ENCODE measurements at places on chromosomes 5 and 9. TPM values are rescaled to one million over a fixed set of nuclear protein-coding genes. Genes with fewer than 3 reads are reported as not detected.

Gene MSX2
- total RNA-seq = 0.93 TPM

Gene COL15A1
- total RNA-seq = 3.2 TPM

GRCh38 chr9:105828596-105829213 is 134.4 kb downstream of the TMEM38B start:
- no peaks in the 10 kb centered on the region for H3K36me3 ChIP-seq
- no peaks in the 10 kb centered on the region for H3K27me3 ChIP-seq
- no peak for DNase-seq
- no peaks in the 10 kb centered on the region for H3K4me1 ChIP-seq

DNA sequence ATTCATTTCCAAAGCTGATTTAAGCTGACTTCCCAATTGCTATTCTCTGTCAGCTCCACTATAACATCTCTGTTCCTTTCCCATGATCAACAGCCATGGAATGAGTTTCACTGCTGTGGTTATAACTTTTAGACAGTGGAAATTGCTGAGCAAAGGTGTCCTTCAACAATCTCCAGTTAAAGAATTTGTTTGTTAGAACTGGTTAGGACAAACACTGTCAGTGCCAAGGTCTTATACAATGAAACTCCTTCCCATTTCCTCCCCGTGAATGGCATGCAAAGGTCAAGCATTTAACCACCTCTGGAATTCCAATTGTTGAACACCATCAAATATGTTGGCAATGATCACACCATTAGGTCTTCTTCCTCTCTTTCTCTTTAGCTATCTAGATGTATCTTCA is 45.7 kb upstream of the GHR start:
- DNase-seq = no peak
- H3K36me3 ChIP-seq = no peaks in the 10 kb centered on the region
- no peaks in the 10 kb centered on the region for H3K4me1 ChIP-seq
- H3K4me3 ChIP-seq = no peak overlapping the region

- no peaks in the 10 kb centered on the region for H3K36me3 ChIP-seq
- H3K27ac ChIP-seq = no peak overlapping the region
- H3K4me1 ChIP-seq = peaks cover 6% of the 10 kb centered on the region
Measured at GRCh38 chr5:2387634-2388325, 363.7 kb downstream of the IRX2 start.

DNA sequence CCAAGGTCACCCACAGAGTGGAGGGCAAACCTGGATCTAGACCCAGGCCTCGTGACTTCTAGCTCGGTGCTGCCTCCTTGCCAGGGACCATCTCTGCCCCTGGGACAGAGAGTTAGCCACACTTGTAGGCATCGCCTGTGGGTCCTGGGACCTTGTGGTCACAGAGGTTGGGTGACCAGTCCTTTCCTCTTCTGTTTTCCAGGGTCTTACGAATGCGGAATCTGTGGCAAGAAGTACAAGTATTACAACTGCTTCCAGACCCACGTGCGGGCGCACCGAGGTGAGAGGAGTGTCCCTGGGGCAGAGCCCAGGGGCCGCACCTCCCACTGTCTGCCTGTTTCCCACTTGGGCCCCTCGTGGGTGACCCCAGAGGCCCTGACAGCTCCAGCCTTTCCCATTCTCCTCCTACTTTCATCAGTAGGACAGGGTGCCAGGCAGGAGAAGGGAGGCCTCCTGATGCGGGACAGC is 76.3 kb downstream of the AMBP start:
- no peaks in the 10 kb centered on the region for H3K27me3 ChIP-seq
- H3K36me3 ChIP-seq = no peaks in the 10 kb centered on the region
- no peaks in the 10 kb centered on the region for H3K4me1 ChIP-seq
- DNase-seq = no peak

DNA sequence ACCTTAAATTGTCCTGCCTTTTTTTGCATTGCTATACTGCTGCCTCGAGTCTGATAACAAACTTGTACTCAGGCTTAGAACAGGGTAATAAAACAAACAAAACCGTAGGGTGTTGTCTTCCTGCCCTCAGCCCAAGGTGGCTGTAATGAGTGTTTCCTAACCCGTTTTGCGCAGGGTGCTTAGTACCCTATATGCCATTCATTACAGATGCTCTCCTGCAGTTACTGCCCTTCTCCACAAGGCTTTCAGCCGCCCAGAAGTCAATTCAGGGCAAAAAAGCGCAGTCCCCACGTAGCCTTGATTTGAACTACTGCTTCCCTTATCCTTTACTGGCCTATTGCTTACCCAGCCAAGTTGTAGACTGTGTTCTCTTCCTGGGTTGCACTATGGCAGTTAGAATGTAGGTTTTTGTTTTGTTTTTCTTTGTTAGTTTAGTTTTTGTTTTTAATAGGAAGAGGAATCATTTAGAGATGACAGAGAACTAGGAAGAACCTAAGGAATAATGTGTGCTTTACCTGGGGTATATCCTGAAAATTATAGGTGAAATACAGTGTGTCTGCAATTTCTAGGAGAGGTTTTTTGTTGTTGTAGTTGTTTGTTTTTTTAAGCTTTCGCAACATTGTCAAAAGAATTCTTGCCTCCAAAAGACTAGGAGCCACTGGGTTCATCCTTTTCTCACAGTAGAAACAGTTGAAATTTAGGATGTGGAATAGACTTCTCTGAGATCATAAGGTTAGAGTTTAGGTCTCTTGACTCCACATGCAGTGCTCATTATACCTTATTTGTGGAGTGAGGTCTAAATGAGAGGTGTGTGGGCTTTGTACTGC is 1.3 kb downstream of the HMGXB3 start:
- H3K36me3 ChIP-seq = peaks cover under 1% of the 10 kb centered on the region
- peak; percentile 75 for DNase-seq
- H3K27ac ChIP-seq = no peak overlapping the region
- H3K4me1 ChIP-seq = peaks cover 13% of the 10 kb centered on the region
- H3K4me3 ChIP-seq = peak overlapping the region; percentile 76

GRCh38 chr9:133090752-133091385 is 29.1 kb downstream of the CEL start:
- H3K27ac ChIP-seq = no peak overlapping the region
- H3K4me3 ChIP-seq = no peak overlapping the region
- no peak for DNase-seq
- peaks cover 1% of the 10 kb centered on the region for H3K36me3 ChIP-seq

DNA sequence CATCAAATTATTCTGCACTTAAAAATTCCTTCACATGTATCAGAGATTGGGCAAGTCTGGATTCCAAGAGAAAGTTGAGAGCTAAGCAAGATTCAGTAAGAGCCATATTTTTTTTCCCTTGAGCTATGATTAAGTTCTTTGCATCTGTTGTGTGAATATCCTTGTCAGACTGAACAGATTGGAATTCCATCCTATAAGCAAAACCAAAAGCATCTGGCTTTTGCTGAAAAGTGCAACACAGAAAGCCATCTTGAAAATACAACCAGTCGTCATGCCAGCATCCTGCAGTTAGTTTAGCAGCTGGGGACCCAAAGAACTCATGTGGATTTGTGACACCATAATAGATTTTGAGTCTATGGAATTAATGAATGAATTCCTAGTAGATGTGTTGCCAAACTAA is 316.9 kb downstream of the MTRR start:
- no peak overlapping the region for H3K27ac ChIP-seq
- H3K36me3 ChIP-seq = no peaks in the 10 kb centered on the region
- H3K27me3 ChIP-seq = no peaks in the 10 kb centered on the region

Gene PRSS3
- total RNA-seq = not detected

Gene PCDHGA2
- 0.71 TPM for total RNA-seq

- H3K27ac ChIP-seq = no peak overlapping the region
- peaks cover 10% of the 10 kb centered on the region for H3K36me3 ChIP-seq
- no peak overlapping the region for H3K4me3 ChIP-seq
- DNase-seq = no peak
Measured at GRCh38 chr9:123011878-123012528, 21.5 kb upstream of the GPR21 start.

GRCh38 chr5:72691751-72692150 is 124.7 kb upstream of the TNPO1 start:
- no peak overlapping the region for H3K4me3 ChIP-seq
- H3K36me3 ChIP-seq = no peaks in the 10 kb centered on the region
- no peak overlapping the region for H3K27ac ChIP-seq
- peaks cover 5% of the 10 kb centered on the region for H3K4me1 ChIP-seq
- H3K27me3 ChIP-seq = no peaks in the 10 kb centered on the region
- DNase-seq = no peak

DNA sequence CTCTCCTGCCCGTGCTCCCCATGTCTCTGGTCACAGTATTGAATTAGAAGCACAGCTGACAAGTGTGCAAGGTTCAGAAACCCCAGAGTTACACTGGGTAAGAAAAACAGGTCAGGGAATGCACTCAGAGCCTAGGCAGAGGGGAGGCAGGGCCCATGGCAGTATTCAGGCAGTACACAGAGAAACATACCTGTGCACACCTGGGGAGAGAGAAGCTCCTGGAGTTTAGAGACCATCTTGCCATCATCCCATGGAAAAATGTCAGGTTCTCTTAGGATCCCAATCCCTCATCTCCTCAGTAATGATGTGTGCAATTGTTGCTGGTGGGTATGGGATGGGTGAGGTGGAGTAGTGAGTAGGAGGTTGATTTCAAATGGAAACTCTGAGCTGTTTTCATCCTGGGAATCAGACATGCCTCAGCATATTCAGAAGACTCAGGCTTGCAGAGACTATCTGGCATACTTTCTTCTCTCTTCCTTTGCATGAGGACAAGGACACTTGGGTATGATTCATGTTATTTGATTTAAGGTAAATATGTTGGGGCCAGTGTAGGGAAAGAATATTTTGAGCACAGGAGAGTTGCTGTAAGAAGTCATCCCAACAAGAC is 228.5 kb downstream of the ESM1 start:
- H3K27me3 ChIP-seq = no peaks in the 10 kb centered on the region
- H3K4me1 ChIP-seq = no peaks in the 10 kb centered on the region
- no peaks in the 10 kb centered on the region for H3K36me3 ChIP-seq
- no peak for DNase-seq
- H3K4me3 ChIP-seq = no peak overlapping the region
- H3K27ac ChIP-seq = no peak overlapping the region

Gene SMIM33
- not detected for total RNA-seq

DNA sequence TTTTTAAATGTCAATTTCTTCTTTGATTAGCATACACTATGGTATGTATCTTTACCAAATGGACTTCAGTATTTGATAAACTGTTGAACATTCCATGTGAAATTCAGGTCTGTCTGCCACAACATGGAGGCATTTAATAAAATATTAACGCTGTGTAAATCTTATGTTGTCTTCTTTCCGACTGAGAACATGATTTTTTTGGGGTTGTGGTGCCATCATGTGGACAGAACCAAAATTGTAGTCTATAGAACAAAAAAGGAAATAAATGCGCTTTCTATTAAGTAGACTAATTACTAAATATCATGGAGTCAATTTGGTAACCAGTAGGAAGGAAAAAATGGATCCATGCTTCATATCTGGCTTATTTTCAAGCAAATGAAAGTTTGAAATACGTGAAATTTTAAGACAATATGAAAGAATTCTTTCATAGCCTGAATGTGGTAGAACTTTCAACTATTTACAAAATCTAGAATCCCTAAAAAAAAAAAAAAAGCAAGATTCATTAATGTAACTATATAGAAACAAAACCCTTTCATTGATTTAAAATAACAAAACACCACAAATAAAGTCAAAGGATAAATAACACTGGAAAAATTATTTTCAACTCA is 2.8 kb upstream of the PLK2 start:
- peak; percentile 34 for DNase-seq
- peaks cover 17% of the 10 kb centered on the region for H3K27me3 ChIP-seq
- no peak overlapping the region for H3K4me3 ChIP-seq
- H3K36me3 ChIP-seq = no peaks in the 10 kb centered on the region
- peaks cover 5% of the 10 kb centered on the region for H3K4me1 ChIP-seq
- H3K27ac ChIP-seq = no peak overlapping the region

Gene DOCK8
- total RNA-seq = 0.93 TPM

- no peak for DNase-seq
- H3K36me3 ChIP-seq = no peaks in the 10 kb centered on the region
- H3K4me3 ChIP-seq = no peak overlapping the region
- H3K27ac ChIP-seq = peak overlapping the region; percentile 65
Measured at GRCh38 chr5:36944024-36944423, 67.5 kb downstream of the NIPBL start.

Gene ZNF454
- total RNA-seq = 0.22 TPM

DNA sequence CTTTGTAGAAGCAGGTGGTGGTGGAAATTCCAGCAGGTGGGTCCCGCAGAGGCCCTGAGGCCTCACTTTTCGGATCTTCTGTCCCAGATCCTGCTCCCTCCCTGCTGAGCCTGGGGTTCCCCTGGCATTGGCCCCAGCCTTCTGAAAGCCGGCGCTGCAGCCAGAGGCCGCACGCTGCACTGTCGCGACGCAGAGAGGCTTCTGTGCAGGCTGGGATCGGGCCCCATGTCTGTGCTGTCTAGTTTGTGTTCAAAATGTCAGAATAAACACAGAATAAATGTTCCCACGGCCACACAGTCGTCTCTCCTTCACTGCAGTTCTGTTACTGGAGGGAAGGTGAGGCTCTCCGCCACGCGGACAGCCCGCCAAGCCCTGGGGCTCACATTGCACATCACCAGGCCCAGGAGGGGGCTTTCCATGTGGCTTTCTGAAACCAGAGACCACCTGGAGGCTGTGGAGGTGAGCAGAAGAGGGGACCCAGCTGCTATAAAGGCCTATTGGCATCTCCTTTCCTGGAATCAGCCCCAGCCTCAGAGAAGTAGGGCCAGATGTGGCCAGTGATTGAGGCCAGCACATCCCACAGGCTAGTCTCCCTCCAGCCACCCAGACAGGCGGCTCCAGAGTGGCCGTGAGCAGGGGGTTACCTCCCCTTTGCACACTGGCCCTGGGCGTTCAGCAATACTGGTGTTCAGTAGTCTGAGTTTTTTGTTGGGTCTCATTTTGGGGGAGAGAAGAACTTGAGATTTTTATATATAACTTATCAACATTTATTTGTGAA is 46.5 kb downstream of the USP20 start:
- peaks cover 21% of the 10 kb centered on the region for H3K4me1 ChIP-seq
- no peaks in the 10 kb centered on the region for H3K27me3 ChIP-seq
- no peak for DNase-seq
- H3K4me3 ChIP-seq = no peak overlapping the region
- no peak overlapping the region for H3K27ac ChIP-seq

GRCh38 chr5:73996151-73996755 is 370.3 kb downstream of the ARHGEF28 start:
- no peak overlapping the region for H3K4me3 ChIP-seq
- no peak for DNase-seq
- peaks cover 9% of the 10 kb centered on the region for H3K4me1 ChIP-seq
- no peaks in the 10 kb centered on the region for H3K27me3 ChIP-seq
- H3K27ac ChIP-seq = peak overlapping the region; percentile 12
